Posterior cingulate gyrus (tissue), 11 donors: ENCODE measurements at places on chromosomes 7 and 10.
A peak's percentile ranks its signal among the peaks of the same experiment; 100 is the strongest.

- no peak for DNase-seq
Observed at GRCh38 chr10:118163217-118163616, 116.5 kb upstream of the RAB11FIP2 start.

DNA sequence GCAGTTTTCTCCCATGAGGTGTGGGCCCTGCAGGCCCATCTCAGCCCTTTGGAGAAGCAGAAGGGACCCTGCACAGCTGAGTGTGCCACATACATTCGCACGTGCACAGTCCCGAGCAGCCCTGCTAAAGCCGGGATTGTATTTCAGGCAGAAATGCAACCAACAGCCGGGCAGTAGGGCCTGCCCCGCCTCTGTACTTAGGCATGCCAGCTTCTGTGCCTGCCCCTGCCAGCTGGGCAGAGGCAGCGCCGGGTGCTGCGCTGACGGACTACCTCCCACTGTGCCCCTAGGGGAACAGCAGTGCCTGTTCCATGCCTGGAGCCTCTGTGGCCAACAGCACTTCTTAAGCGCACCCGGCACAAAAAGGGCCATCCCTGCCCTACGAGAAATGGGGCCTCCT, 170.3 kb downstream of the NEURL1 start:
- peak; percentile 81 for DNase-seq

DNA sequence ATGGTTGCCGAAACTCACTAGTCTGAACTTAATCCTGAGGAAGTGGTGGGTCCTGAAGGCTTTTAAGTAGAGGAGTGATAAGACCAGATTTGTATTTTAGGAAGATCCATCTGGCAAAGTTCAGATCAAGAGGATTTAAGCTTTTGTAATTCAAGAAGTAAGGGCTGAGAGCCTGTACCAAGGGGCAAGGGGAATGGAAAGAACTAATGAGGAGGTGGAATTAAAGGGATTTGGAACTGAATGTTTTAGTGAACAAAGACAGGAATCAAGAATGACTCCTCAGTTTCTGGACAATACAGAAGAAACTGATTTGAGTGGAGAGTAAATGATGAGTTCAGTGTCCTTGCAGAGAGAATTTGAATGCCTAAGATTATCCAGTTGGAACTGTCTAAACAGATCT, 249.0 kb downstream of the C7orf25 start:
- no peak for DNase-seq

- no peak for DNase-seq
Observed at GRCh38 chr10:86260564-86260963, 106.0 kb downstream of the GRID1 start.

DNA sequence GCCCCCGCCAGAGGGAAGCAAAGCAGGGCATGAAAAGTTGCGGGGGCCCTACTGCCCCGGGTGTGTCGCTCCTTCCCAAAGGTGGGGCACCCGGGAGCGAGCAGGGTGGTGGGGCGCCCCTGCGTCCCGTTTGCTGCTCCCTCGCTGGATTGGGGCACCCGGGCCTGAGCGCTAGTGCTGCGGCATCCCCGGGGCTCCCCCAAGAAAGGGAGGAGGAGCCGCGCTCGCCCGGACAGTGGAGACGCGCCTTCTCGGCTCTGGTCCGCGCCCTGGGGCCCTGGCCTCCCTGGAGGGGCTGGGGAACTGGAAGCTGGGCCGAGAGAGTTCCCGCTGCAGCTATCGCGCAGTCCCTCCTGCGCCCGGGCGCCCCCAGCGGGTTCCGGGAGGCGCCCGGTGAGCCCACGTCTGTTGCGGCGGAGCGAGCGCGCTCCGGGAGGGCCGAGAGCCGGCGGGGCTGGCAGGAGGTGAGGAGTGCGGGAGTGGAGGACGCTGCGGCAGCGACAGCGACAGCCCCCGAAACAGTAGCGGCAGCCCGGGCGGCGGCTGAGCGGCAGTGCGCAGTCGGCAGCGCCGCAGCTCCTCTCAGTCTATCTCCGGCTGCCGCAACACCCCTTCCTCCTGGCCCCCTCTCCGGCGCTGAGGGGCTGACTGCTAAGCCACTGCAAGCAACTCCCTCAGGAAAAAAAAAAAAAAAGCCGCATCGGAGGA, 504 bp upstream of the BMPER start:
- DNase-seq, result peak; percentile 91

DNA sequence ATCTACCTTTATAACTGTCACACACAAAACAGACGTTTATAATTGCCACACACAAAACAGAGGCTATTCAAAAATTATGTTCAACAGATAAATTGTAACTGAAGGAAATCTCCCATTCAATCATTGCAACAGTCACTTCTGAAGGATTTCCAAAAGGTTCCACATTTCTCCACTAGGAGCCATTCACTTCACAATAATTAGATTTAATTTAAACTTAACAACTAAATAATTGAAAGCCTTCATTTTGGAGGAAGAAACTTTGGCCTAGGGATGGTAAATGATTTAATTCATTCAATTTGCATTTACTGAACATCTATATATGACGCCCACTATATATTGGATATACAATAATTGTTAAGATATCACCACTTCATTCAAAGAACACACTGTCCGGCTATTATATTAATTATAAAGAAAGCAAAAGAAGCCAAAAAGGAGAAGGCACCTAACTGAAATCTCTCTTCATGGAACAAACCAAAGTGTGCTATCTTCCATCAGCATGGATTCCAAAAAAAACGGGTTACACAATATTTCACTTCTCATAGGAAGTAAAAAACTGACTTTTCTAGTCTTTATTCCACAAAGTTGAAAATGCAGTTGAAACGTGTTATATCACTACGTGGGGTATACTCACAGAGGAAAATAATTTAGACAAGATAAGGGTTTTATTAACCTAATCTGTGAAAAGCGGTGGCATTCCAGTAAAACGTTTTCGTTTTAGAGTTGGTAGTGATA, 1.7 kb downstream of the ATAD1 start:
- DNase-seq, result no peak

DNA sequence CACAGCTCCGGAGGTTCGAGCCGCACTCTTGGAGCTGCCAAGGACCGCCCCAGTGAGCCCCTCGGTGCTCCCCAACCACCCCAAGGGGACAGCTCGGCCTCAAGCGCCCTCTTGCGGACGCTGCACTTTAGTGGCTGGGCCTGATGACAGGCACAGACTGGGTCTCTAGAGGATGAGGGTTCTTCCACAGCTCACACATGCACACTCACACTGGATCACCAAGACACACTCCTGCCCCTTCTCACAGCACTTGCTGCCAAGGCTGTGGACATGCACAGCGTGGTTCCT, 2.1 kb downstream of the RET start:
- DNase-seq, result peak; percentile 36

GRCh38 chr10:27819781-27820531, 74.3 kb upstream of the MKX start:
- peak; percentile 49 for DNase-seq

GRCh38 chr10:110556969-110557601, 10.4 kb upstream of the SMC3 start:
- peak; percentile 15 for DNase-seq

DNA sequence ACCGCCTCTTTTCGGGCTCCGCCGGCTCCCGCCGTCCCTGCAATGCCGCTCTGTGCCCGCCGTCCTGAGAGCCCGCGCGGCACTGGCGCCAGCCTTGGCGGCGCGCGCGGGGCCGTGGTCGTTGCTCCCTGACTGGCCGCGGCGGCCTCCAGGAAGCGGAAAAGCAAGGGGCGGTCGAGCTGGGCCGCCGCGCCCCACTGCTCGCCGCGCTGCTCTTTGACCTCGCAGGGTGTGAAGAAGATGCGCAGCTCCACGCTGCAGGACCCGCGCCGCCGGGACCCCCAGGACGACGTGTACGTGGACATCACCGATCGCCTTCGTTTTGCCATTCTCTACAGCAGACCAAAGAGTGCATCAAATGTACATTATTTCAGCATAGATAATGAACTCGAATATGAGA, at the start of gene CDC14C:
CDC14C (plus strand) TSS at position 115 of the 400 bp plus-strand sequence; CDS start at position 241, 126 bp downstream.
- peak; percentile 49 for DNase-seq

DNA sequence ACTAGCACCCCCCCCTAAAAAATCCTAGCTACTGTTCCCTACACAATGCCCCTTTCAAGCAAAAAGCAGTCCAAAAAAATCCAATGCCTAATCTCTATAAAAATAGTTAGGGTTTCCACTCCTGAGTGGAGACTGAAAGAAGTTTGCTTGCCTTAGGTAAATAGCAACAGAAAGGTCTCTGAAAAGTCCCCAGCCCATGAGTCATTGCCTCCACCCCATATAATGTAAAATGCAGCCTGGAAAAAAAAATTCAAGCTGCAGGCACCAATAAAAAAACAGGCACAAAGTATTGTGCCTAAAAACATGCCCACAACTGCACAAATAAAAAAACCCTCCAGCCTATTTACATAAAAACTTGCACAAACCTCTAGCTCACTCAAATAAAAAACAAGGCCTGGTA, 47.5 kb downstream of the ZNF680 start:
- no peak for DNase-seq

DNA sequence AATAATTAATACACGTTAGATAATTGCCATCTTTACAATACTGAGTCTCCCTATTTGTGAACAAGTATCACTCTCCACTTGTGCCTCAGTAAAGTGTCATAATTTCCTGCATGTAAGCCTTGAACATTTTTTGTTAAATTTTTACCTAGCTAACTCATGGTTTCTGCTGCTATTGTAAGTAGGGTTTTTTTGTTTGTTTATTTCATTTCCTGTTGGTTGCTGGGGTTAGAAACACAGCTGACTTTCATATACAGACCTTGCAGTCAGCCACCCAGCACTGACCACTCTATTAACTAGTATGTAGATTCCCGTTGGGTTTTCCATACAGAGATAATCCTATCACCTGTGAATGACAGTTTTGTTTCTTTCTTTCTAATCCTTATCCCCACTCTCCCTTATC, 133.3 kb downstream of the MPP7 start:
- DNase-seq, result no peak

GRCh38 chr10:36888925-36889573, 236.3 kb upstream of the ANKRD30A start:
- peak; percentile 77 for DNase-seq

DNA sequence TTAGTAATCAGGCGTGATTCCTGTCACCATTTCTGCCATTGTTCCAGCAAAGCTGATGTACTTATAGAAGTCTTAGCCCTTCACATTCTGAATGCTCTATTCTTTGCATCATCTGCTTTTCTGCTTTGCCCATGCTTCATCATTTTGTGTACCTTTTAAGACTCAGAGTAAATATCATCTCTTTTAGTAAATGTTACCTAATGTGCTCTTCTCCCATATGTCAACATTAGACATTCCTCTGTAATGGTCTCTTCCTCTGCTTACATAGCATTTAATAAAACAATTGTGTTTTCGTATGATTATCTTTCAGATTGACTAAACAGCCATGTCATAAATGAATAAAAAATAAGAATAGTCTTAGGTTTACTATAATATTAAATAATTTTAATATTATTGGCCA, 719.6 kb upstream of the GRM3 start:
- no peak for DNase-seq

- DNase-seq, result peak; percentile 8
Observed at GRCh38 chr10:19488592-19489280, 327.5 kb upstream of the PLXDC2 start.

DNA sequence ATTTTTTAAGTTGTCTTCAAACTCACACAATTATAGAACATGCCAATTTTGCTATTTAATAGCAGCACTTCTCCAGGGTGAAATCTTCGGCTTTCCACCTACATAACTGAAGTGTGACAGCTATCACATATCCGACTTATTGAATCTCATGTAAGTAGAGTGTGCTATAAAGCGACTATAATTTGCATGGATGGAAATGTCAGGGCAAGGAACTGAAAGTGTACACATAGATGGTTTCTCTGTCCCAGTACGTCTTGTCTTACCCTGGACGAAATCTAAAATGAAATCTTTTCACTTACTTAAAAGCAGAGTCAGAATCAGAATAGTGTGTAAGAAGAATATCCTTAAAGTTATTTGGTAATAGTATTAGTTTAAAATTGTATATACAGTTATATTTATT, 132.3 kb downstream of the THSD7A start:
- no peak for DNase-seq

DNA sequence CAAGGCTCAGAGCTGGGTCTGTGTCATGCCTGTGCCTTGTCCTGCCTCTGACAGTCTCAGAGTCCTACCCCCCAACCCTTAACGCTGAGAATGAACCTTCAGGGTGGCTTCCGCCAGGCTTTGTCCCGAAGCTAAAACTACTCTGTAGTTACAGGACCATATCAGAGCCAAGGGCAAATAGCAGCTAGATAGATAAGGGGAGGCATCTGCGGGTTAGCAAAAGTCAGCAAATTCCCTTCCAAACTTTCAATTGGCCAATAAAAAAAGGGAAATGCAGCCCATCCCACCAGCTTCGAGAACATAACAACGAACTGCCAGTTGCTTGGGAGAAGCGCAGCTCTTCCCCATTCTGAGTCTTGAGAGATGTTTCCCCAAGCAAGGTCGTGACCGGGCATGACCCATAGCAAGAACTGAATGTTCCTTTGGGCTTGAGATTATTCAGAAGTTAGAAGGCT, 17.7 kb downstream of the CCL24 start:
- DNase-seq, result no peak

DNA sequence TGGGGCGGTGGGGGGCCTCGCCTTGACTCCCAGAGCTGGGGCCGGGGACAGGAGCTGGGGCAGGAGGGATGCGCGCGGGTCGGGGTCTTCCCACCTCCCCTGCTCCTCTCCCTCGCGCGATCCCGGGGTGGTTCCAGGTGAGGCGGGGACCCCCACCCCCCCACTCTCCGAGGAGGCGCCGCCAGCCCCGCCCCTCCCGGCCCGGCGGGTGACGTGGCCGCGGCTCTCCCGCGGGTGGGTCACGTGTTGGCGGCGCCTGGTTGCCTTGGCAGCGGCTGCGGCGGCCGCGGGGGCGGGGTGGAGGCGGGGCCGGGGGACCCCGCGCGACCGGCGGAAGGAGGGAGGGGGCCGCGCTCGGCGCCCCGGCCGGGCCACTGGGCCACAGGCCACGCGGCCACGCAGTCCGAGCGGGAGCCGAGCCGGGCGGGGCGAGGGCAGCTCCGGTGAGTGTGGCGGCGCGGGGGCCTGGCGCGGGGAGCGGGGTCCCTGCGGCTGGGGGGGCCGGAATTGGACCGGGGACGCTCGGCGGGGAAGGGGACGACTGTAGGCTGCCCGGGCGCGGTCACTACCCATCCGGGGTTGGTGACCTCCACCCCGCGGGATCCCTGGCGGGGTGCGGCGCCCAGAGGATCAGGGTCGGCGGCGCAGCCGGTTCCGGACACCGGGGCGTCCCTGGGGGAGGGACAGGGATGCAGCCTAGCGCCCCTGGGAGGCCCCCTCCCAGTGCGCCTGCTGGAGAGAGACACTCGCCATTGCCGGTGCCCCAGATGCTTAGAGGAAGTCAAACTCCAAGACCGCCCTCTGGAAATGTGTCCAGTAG, at the start of gene ORAI2:
ORAI2 (plus strand) TSS at position 357 of the 820 bp plus-strand sequence. CDS start 5,382 bp downstream, outside the sequence.
- peak; percentile 85 for DNase-seq

- DNase-seq, result no peak
Observed at GRCh38 chr10:5975641-5976473, 1.5 kb downstream of the IL15RA start.

DNA sequence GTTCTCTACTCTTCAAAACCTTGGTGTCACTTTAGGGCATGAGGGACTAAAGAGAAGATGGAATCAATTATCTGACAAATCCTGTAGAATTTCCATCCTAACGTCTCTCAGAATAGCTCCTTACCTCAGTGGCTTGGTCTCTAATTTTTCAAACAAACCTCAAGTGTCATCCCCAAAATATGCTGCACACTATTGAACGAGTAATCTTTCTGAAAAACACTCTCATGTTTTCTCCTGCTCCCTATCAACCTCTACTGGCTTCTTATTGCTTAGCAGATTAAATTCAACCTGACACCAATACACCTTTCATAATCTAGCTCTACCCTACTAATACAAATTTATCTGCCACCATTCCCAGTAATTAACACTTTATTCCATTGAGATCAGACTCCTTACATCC, 8.5 kb downstream of the CNOT4 start:
- no peak for DNase-seq

- DNase-seq, result no peak
Observed at GRCh38 chr7:129644634-129645230, 33.2 kb downstream of the NRF1 start.
